Metanephros (tissue), 2 donors: ENCODE measurements at places on chromosomes 4 and X. TPM values are rescaled to one million over a fixed set of nuclear protein-coding genes. Genes with fewer than 3 reads are reported as not detected.

ADH1B gene
- total RNA-seq = 36.6 TPM

CTAG1B gene
- total RNA-seq = not detected

MAGED4B gene
- 35.8 TPM for total RNA-seq

LRCH2 gene
- total RNA-seq = 9.5 TPM

CXCR3 gene
- total RNA-seq = 0.12 TPM

SMS gene
- 102 TPM for total RNA-seq
